ENCODE measurements at places on chromosomes 5 and 9.

GRCh38 chr9:131178382-131178781 is 53.0 kb downstream of the NUP214 start:
- DNase-seq = peak; percentile 75

DNA sequence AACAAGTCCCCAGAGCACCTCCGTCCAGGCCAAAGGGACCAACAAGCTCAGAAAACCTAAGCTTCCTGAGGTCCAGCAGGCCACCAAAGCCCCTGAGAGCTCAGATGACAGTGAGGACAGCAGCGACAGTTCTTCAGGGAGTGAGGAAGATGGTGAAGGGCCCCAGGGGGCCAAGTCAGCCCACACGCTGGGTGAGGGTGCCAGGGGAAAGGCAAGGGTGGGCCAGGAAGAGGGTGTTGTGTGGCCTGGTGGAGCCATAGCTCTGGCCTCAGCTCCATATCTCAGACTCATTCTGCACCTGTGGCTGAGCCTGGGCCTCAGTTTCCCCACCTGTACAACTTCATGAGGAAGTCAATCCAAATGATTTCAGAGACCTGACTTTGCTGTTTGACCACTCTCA is 20.7 kb downstream of the CD74 start:
- no peak for DNase-seq

DNA sequence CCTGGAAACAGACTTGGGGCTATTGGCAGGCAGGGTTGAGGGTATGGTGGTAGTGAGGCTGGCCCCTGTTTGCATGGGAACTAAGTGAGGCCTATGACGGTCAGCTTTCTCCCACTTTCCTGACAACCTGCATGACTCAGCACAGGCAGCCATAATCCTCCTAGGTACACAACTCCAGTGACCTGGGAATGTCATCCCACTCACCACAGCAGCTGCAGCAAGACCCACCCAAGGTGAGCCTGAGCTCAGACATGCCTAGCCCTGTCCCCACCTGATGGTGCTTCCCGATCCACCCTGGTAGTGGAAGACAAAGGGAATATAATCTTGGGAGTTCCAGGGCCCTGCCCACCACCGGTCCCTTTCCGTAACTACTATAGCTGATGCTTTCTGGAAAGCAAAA is 178.7 kb downstream of the NDUFS4 start:
- DNase-seq = no peak

- DNase-seq = peak; percentile 51
Observed at GRCh38 chr5:68406767-68407241, 191.2 kb downstream of the PIK3R1 start.

- no peak for DNase-seq
Observed at GRCh38 chr5:151572657-151573368, 18.3 kb downstream of the FAT2 start.

- no peak for DNase-seq
Observed at GRCh38 chr5:24110004-24110615, 534.7 kb downstream of the CDH10 start.

DNA sequence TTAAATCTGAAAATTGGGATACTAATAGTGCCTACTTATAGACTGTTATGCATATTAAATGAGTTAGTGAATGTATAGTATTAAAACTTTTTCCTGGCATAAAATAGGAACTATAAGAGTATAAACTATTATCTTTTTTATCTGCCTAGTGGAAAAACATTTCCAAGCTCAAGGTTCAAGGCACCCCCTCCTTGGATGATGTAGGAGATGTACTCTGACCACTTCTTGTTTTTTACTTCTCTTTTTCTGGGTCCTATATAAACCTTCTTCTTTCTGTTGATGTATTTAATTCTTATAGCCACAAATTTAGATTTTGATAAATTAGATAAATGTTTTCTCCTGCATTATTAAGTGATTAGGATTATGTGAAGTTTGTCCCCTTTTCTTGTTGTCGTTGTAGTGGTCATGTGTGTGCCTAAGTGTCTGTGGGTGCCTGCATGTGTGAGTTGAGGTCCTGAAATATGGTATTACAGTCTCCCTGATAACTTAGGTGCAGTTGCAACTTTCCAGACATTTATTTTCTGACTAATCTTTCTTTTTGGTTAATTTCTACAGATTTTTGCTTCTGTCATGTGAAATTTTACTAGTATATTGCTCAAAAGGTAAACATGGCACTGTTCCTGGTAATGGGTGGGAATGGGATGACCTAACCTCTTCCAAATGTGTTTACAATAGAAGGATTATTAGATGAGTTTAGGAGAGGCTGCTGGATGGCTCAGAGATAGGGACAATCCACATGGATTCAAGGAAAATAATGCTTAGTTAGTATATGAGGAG is 160.8 kb upstream of the CDKN2B start:
- no peak for DNase-seq

- DNase-seq = no peak
Observed at GRCh38 chr5:123571927-123572326, 60.0 kb downstream of the CSNK1G3 start.

- DNase-seq = no peak
Observed at GRCh38 chr5:154580422-154580821, 102.4 kb upstream of the HAND1 start.

- DNase-seq = no peak
Observed at GRCh38 chr9:98173181-98173580, 19.3 kb downstream of the CORO2A start.

GRCh38 chr5:120545951-120546350 is 81.9 kb downstream of the PRR16 start:
- no peak for DNase-seq

- DNase-seq = no peak
Observed at GRCh38 chr9:37128051-37128450, 7.7 kb downstream of the ZCCHC7 start.

- DNase-seq = no peak
Observed at GRCh38 chr5:158777647-158778350, 321.9 kb downstream of the EBF1 start.

DNA sequence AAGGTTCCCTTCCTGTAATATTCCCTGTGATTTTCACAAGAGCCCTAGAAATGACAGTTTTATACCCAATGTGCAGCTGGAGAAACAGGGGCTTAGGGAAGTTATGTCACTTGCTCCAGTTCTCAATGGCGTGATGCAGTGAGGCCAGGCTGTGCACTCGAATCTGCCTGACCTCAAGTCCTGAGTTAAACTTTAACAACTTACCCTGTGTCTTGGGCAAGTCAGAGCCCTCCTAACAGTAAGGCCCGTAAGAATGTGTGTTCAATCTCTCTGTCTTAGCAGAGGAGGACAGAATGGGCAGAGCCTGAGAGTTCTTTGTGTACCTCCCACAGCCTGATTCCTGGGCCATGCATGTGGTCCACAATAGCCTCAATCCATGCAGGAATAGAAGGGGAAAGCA is 181.1 kb downstream of the TRIM32 start:
- DNase-seq = no peak

DNA sequence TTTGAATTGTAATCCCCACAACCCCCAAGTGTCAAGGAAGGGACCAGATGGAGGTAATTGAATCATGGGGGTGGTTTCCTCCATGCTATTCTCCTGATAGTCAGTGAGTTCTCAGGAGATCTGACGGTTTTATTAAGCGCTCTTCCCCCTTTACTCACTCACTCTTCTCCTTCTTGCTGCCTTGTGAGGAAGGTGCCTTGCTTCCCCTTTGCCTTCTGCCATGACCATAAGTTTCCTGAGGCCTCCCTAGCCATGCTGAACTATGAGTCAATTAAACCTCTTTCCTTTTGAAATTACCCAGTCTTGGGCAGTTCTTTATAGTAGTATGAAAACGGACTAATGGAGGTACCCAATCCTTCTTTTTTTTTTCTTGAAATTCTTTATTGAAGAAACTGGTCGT is 2.2 kb upstream of the CEP120 start:
- DNase-seq = no peak

DNA sequence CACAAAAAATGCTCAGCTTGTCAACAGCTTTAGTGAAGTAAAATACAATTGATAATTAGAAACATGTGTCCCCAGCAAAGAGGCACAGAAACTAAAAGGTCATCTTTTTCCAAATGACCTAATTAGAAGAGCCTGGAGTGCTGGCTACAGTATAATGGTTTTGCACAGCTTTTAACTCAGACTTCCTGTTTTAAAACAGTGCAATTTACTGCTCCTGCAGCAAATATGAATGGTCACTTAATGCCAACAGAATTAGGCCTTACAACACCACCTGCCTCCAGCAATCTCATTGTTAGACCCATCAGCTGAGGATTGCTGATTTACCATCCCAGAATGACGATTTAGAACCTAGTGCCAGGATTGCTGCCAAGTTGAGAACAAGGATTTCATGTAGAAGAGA is 239.3 kb downstream of the CETN3 start:
- no peak for DNase-seq

Data from neural crest cell (in vitro differentiated cells).